ENCODE measurements at places on chromosomes 12 and 14.
A peak's percentile ranks its signal among the peaks of the same experiment; 100 is the strongest.

- DNase-seq = no peak
Measured at GRCh38 chr12:10362828-10363657, 26.8 kb downstream of the KLRK1 start.

DNA sequence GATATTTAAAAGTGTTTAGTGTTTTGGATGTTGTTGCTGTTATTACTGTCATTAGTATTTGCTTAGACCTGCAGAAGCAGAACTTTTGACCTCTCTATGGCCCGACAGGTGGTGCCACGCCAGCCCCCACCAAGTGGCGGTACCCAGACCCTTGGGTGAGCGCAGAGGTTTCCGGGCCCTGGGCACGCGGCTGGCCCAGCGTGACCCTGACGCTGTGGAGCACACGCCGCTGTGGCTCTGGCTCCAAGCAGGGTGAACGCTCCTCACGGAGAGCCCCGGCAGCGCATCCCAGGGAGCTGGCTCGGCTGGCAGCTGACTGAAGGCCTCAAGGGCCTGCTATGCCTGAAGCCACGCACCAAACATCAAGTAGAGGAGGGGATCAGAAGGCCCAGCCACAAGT, 22.6 kb downstream of the SLC25A47 start:
- no peak for DNase-seq

DNA sequence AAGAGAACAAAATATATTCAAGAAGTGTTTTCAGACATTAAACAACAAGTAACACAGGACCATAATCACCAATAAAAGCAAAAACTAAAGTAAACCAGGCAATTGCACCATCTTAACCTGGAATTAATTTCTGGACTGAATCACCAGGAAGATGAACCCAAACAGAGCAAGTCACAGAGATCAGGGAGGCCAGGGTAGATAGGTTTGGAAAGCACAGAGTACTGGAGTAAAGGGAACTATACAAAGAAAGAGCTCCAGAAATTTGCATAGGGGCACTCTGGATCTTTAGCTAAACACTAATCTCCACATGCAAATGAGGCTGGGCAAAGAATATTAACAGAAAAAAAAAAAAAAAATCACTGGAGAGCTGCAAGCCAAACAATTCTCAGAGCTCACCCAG, 84.7 kb downstream of the NUAK1 start:
- DNase-seq = no peak

DNA sequence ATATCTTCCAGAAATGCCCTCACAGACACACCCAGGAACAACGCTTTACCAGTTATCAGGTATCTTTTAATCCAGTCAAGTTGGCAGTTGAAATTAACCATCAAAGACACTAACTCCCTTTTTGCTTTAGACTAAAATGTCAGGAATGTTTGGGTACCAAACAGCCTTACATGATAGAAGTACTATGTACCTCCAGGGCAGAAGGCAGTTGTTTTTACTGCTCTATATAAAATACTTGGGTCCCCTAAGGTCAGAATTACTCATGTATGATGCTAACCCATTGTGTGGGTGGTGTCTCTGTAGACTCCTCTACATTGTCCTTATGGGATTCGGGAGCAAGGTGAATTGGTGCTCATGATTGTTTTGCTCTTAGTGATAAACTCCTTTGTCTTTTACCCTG, 492.5 kb upstream of the FLRT2 start:
- DNase-seq = no peak

- DNase-seq = no peak
Measured at GRCh38 chr14:55518391-55518790, 61.6 kb upstream of the KTN1 start.

DNA sequence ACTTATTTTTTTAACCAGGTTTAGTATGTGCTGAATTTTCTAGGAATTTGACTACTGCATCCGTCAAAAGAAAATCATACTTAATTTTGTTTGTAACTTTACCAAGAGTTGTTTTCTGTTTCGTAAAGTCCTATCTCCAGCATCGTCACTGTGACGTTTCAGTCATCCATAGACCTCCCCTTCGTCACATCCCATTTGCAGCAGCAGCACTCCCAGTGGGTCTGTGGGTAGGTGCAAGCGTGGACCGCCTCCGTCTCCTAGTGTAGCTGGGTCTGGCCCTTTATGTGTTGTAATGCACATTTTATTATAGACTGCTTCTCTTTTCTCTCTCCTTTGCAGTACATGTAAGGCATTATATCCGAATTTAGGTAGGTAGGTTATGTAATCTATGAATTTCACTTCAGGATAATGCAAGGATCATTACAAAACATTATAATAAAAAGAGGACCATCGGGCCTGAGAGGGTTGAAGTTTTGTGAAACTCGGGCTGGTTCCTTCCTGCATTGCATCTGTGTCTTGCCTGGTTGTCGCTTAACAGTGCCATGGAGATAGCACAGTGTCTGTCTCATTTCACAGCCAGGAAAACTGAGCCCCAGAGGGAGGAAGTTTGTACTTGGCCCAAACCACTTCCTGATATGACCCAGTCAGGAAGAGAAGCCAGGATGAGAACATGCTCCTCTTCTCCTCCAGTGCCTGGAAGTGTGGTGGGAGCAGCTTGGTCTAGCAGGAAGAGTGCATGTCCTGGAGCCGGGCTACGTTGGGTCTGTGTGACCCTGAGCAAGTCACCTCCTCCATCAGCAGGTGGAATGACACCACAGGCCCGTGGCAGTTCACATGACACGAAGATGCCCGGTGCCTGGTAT, 41.3 kb downstream of the EVL start:
- DNase-seq = peak; percentile 79

- DNase-seq = no peak
Measured at GRCh38 chr12:26822026-26822425, 11.0 kb downstream of the ITPR2 start.

DNA sequence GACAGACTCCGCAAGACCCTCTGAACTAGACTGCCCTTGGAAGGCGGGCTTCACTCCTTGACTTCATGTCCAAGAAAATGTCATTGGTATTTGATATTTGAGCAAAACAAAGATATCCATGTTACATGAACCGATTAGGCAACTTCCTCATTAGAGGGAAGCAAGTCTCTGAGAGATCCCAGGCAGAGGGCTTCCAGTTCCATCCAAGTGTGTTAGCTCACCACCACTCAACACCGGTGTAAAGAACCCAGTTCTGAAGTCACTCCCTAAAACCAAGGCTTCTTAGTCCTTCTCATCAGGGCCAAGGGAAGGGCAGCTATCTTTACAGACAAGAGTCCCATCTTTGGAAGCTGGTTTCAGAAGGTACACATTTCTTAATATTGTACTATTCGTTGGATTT, 87.2 kb upstream of the CDKN3 start:
- DNase-seq = no peak

DNA sequence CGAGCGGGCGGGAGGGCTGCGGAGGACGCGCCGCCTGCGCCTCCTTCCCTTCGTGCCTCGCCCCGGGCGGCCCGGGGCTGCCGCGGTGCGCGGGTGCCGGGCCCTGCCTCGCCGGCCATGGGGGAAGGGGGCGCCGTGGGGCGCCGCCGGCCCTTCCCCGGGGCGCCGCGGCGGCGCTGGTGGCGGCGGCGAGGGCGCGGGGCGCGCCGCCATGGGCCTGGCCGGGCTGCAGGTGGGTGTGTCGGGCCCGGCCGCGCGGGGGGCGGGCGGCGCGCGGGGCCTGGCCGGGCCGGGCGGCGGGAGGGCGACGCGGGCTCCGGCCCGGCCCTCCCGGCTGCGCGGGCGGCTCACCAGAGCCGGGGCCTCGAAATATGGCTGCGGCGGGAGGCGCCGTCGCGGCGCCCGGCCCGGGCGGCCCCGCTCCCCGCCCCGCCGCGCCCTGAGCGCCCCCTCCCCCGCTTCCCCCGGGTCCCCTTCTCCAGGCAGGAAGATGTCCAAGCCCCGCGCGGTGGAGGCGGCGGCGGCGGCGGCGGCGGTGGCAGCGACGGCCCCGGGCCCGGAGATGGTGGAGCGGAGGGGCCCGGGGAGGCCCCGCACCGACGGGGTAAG, 5.1 kb downstream of the KMT5A start:
- no peak for DNase-seq

DNA sequence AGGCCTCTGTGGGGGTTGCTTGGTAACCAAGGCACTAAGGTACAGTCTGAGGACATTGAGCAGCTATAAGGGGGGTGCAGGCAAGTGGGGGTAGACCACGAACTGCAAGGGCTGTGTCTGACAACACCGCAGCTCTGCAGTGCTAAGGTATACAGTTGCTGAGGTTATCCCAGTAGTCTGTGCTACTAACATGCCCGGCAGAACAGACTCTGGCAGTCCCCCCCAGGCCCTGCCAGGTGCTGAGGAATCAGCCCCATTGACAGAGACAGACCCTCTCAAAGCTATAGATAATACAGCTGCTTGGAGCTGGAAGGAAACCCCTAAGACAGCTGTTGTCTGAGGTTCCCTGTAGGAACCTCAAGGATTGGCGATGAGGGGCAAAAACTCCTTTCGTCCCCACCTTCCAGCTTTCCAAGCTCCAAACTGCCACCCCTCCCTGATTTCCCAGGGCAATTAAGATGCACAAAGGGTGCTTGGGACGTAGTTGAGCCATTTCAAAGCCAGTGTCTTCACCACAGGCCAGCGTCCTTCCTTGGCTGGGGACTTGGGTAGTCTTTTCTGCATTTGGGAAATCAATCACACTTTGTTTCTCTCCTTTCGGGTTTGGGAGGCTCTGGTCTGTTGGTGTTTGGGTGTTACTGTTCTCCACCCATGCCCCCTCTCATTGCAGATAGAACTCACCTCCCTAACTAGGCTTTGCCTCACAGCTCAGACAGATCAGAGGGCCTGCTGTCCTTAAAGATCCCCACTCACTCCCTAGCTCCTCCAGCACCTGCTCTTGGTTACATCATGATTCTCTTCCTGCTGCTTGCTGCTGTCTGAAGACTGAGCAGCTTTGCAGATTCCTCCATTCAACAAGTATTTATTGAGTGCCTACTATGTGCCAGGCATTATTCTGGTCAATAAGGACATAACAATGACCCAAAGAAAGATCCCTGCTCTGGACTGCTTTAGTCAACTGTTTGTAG, 2.0 kb upstream of the MYH7 start:
- no peak for DNase-seq

GRCh38 chr12:118404876-118405521, 28.6 kb downstream of the SUDS3 start:
- DNase-seq = peak; percentile 65

DNA sequence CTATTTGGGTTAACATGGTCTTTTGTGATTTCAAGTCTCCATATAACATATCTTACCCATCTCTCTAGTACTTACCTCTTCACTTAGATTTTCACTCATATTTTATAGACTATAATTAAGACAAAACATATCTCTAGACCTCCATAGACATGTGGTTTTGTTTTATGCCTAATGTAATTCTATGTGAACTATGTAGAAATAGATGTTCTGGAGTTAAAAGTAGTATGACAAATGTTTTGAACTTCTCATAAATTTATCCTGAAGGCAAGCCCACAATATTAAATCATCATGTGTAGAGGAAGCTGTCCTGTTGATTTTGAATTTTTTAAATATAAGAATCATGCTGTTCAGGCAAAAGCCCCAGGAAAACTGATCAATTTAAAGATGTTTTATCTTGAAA, 169.2 kb downstream of the SYT1 start:
- DNase-seq = no peak

GRCh38 chr14:91681118-91681517, 50.8 kb downstream of the CATSPERB start:
- no peak for DNase-seq

DNA sequence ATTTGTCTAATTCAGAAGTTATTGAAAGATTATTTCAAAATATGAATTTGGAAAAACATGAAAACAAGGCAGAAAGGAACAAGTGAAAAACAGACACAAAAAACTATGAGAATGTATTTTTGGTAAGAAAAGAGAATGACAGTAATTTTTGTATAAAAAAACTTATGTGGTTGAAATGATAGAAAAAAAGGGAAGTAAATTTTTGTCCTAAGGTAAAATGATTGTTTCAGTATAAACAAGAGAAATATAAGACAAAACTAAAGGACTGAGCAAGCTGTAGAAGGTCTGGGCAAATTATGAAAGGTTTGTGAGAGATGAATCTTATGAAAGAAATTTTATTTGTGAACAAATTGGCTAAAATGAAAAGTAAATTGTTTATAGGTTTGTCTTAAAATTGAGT, 44.6 kb downstream of the CEP83 start:
- no peak for DNase-seq

DNA sequence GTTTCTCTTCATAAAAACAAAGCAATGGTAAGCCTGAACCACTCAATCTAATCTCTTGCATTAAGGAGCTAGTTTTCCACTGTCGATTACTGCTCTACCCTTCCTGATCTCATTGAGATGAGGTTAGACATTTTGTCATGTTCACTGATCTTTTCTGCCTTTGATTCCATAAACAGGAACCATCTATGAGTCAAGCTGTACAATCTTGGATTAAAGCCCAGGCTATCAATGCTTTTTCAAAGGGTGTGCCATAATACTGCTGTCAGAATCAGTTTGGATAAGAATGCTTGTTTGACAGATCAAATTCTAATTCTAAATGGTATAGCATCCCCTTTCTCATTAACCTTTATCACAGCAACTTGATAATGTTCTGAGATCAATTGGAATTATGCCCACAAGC, 16.1 kb downstream of the GRIP1 start:
- peak; percentile 16 for DNase-seq

GRCh38 chr12:12315838-12316237, 34.2 kb downstream of the MANSC1 start:
- DNase-seq = no peak

- no peak for DNase-seq
Measured at GRCh38 chr12:17064834-17065233, 458.9 kb upstream of the LMO3 start.

DNA sequence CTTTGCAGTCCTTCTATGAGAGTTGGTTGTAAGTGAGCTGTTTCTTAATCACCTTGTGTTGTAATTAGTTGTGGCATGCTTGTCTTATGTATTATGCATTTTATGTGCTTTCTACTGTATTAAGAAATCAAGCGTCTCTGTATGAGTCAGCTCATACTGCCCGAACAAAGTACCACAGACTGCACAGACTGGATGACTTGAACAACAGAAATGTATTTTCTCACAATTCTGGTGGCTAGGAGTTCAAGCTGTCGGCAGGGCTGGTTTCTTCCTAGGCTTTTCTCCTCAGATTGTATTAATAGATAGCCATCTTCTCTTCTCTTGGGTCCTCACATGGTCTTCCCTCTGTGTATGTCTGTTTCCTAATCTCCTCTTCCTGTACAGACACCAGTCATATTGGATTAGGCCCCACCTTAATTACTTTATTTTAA, 77.7 kb downstream of the FLRT2 start:
- DNase-seq = peak; percentile 85
